ENCODE measurements at places on chromosomes 2 and 18. TPM values are rescaled to one million over a fixed set of nuclear protein-coding genes. Genes with fewer than 3 reads are reported as not detected.

GRCh38 chr2:113707106-113707505, 49.3 kb downstream of the SLC35F5 start:
- H3K4me1 ChIP-seq, result no peaks in the 10 kb centered on the region
- DNase-seq, result no peak
- no peaks in the 10 kb centered on the region for H3K36me3 ChIP-seq
- H3K27ac ChIP-seq, result no peak overlapping the region

DNA sequence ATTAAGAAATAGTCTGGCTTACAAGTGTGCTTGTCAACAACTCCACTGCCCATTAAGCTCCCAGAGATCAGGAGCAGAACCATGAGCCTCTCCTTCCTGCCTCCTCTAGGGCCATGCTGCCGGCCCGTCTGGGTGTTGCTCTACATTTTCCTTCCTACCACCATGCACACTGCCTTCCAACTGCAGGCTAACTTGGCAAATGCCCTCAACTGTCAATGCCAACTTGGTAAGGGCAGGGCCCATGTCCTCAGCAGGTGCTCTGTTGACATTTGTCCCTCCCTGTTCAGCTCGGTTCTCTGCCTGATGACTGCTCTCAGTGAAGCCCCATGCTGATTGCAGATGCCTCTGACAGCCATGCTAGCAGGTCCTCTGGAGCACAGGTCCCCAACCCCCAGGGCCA, 345.2 kb downstream of the ALK start:
- H3K27ac ChIP-seq, result no peak overlapping the region
- H3K36me3 ChIP-seq, result no peaks in the 10 kb centered on the region
- H3K27me3 ChIP-seq, result peaks cover 8% of the 10 kb centered on the region
- no peak for DNase-seq

GRCh38 chr2:212794471-212794870, 255.9 kb upstream of the ERBB4 start:
- no peak overlapping the region for H3K4me3 ChIP-seq
- H3K27me3 ChIP-seq, result no peaks in the 10 kb centered on the region
- no peak for DNase-seq
- peak overlapping the region; percentile 72 for H3K27ac ChIP-seq

- peaks cover 14% of the 10 kb centered on the region for H3K4me1 ChIP-seq
- no peak overlapping the region for H3K4me3 ChIP-seq
- no peak overlapping the region for H3K27ac ChIP-seq
- no peak for DNase-seq
These were observed 100.8 kb upstream of the ZSWIM2 start for GRCh38 chr2:186949726-186950256.

DNA sequence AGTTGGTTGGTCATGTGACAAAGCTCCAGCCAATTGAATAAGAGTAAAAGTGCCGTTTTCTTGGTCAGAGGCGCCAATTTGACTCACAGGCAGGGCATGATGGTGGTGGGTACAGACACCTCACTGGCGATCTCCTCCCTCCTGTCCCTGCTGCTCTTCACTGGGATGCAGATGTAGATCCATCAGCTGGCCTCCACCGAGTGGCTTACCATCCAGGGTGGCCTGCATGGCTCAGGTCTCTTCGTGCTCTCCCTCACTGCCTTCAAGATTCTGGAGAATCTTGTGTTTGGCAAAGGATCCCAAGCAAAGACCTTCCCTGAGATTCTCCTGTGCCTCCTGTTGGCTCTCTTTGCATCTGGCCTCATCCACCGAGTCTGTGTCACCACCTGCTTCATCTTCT, 12.9 kb downstream of the SIX2 start:
- H3K36me3 ChIP-seq, result no peaks in the 10 kb centered on the region
- H3K27me3 ChIP-seq, result peaks cover 76% of the 10 kb centered on the region
- H3K4me1 ChIP-seq, result no peaks in the 10 kb centered on the region
- no peak for DNase-seq
- no peak overlapping the region for H3K4me3 ChIP-seq

- peaks cover 19% of the 10 kb centered on the region for H3K4me1 ChIP-seq
- no peak for DNase-seq
- peaks cover 6% of the 10 kb centered on the region for H3K36me3 ChIP-seq
- peaks cover 83% of the 10 kb centered on the region for H3K27me3 ChIP-seq
These were observed 370 bp downstream of the KLHL29 start for GRCh38 chr2:23385351-23385747.

GRCh38 chr18:66623821-66624220, 19.9 kb upstream of the CDH19 start:
- no peaks in the 10 kb centered on the region for H3K27me3 ChIP-seq
- no peak overlapping the region for H3K4me3 ChIP-seq
- H3K27ac ChIP-seq, result no peak overlapping the region
- no peak for DNase-seq

DNA sequence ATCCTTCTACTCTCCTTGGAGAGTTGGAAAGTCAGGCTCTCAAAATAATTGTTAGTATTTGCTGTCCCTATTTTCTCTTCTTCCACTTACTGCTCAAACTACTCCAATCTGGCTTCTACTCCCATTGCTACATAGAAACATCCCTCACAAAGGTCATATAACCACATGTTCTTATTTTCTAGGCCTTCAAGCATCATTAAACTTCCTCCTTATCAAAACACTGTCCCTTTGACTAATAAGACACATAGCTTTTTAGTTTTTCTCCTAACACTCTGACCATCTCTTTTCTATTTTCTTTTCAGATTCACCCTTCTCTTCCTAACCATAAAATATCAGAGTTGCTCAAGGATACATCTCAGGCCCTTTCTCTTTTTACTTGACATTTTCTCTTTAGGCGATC, 148.3 kb downstream of the MBD2 start:
- no peaks in the 10 kb centered on the region for H3K4me1 ChIP-seq
- H3K27ac ChIP-seq, result no peak overlapping the region
- no peaks in the 10 kb centered on the region for H3K36me3 ChIP-seq
- H3K27me3 ChIP-seq, result no peaks in the 10 kb centered on the region

DNA sequence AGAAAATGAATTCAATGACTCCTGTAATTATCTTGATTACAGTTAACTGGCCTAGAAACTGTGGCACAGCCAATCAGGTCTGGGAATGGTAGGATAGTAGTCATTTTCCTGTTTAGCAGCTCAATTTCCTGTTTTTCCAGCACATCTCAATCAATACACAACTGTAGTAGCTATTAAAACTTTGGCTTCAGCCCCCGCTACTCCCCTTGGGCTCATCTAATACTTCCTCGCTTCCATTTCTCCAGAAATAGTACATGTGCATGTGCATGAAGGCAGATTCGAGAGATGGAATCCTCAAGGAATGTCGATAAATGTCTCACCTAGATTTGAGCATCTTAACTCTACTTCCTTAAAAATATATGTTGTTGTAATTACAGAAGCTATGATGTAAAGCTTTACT, 9.7 kb downstream of the COBLL1 start:
- DNase-seq, result no peak
- no peaks in the 10 kb centered on the region for H3K36me3 ChIP-seq
- no peak overlapping the region for H3K4me3 ChIP-seq
- no peaks in the 10 kb centered on the region for H3K4me1 ChIP-seq

- H3K27ac ChIP-seq, result no peak overlapping the region
- no peaks in the 10 kb centered on the region for H3K36me3 ChIP-seq
- no peak for DNase-seq
- H3K27me3 ChIP-seq, result no peaks in the 10 kb centered on the region
- H3K4me3 ChIP-seq, result no peak overlapping the region
These were observed 595.0 kb downstream of the STK39 start for GRCh38 chr2:167652401-167652800.

- H3K36me3 ChIP-seq, result no peaks in the 10 kb centered on the region
- peaks cover 69% of the 10 kb centered on the region for H3K27me3 ChIP-seq
- no peaks in the 10 kb centered on the region for H3K4me1 ChIP-seq
These were observed at the start of gene DNER for GRCh38 chr2:229714080-229714735. DNER (minus strand) TSS chr2:229714555; CDS start chr2:229714423, 132 bp downstream.

Gene EDAR
- total RNA-seq, result not detected

Gene GALR1
- total RNA-seq, result not detected

Gene GLI2
- total RNA-seq, result not detected

Gene ACKR3
- 0.33 TPM for total RNA-seq

Gene GPR45
- total RNA-seq, result not detected

Gene PAX3
- not detected for total RNA-seq
